ENCODE measurements at places on chromosomes 3 and 15. TPM values are rescaled to one million over a fixed set of nuclear protein-coding genes. Genes with fewer than 3 reads are reported as not detected.

GRCh38 chr3:114192136-114192535 is 13.3 kb upstream of the DRD3 start:
- DNase-seq = no peak

GRCh38 chr15:79071901-79072300 is 18.7 kb downstream of the RASGRF1 start:
- DNase-seq = peak; percentile 64

- no peak for DNase-seq
These were observed 11.2 kb downstream of the PPCDC start for GRCh38 chr15:75034615-75035014.

GRCh38 chr3:11638495-11639358 is 5.0 kb downstream of the VGLL4 start:
- no peak for DNase-seq

GRCh38 chr3:23762214-23762613 is 43.5 kb upstream of the UBE2E1 start:
- DNase-seq = no peak

- no peak for DNase-seq
These were observed 54.4 kb downstream of the MEF2A start for GRCh38 chr15:99620178-99620577.

- no peak for DNase-seq
These were observed 29.1 kb upstream of the PDZRN3 start for GRCh38 chr3:73653877-73654276.

DNA sequence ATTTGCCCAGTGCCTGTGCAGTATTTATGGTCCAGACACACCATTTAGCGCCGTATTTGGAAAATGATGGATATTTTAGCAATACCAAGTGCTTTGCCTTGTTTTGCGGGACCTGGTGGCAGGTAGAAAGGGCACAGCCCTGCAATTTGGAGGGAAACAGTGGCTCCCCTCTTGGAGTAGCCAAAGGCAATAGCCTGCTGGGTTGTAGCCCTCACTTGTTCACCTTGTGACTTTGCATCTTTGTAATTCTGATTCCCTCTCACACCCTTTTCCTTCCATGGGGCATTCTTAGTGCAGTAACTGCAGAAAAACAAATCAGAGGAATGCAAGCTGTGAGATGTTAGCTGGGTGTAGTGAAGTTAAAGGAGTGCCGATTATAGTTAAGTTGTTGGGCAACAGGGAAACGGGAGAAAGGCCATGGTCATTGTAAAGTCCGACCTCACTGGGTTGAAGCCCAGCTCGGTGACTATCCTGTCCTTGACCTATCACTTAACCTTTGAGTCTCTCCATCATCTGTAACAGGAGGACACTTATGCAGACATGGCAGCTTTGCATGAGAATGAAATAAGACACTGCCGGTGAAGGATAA is 131.0 kb upstream of the KLHL25 start:
- no peak for DNase-seq

- DNase-seq = peak; percentile 7
These were observed 16.4 kb downstream of the GPR160 start for GRCh38 chr3:170054204-170054603.

DNA sequence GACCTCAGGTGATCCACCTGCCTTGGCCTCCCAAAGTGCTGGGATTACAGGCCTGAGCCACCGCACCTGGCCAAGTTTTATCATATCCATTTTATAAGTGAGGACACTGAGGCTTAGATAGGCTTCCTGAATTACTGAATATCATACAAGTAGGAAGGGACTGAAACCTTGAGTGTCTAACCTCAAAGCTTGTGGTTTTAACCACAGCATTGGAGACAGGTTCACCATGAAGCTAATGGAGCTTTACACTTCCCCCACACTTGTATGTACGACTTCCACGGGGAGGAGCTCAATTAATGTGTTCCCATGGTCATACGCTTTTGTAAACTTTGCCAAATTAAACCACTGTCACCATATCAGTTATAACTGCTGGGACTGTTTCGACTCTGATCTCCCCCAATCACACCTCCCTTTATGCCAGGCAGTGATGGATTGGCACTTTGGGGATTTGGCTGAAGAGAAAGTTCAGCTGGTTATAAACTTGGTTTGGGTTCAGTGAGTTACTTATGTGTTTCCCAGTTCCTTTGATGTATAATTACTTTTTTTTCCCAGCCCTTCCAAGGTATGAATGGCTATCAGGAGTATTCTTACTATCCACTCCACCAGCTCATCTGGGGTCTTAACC is 38.4 kb upstream of the MEIS2 start:
- DNase-seq = no peak

MYL3 gene
- total RNA-seq = 208 TPM

SORD gene
- 5.7 TPM for total RNA-seq

CAPN3 gene
- total RNA-seq = 8.6 TPM

RAD54L2 gene
- 10.8 TPM for total RNA-seq

CDHR4 gene
- 0.20 TPM for total RNA-seq

MESP1 gene
- 2.3 TPM for total RNA-seq
